ENCODE measurements at places on chromosomes 5 and 9.

DNA sequence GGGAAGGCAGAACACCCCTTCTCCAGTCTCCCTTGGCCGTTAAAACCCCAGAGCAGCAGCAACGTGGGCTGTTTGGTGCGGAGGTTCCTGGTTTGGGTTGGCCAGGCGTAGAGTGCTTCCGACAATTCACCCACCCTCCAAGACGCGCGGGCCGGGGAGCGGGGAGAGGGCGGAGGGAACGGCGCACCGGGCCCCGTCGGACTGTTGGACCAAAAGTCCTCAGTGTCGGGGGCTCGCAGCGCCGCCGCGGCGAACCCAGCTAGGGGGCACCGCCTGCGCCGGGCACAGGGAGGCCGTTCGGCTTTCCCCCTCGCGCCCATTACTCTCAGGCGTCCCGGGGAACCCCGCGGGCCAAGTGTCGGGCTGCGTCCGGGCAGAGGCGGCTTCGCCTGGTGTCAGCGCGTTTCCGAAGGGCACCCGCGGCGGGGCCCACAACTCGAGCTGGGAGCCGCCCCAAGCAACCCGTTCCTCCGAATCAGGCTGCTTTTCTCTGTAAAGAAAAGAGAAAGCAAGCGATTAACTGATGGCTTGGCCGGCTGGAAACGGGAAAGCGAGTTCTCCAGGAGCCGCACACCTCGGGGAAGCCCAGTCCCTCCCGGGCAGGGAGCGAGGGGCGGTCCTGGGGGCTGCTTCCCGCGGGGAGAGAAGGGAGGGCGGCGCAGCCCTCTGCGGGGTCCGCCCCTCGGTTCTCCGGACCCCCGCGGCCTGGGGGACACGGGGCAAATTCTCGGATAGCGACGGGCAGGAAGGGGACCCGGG is 145.5 kb downstream of the ERCC6L2 start:
- DNase-seq = no peak

- DNase-seq = no peak
Measured at GRCh38 chr5:139763930-139764791, 31.4 kb upstream of the PSD2 start.

DNA sequence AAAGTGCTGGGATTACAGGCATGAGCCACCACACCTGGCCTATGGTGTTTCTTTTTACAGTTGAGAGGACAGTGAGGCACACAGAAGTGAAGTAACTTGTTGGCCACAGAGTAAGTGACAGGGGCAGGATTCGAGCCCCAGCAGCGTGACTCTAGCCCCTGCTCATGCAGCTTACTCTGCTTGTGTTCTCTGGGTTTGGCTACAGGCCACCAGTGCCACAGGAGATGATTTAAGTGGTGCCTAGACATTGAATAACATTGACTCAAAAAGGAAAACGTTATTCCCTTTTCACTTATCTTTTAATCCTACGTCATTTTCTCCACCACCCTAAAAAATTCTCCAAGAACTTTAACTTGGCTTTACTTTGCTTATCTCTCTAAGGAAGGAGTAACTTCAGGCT is 61.4 kb downstream of the SNX24 start:
- no peak for DNase-seq

DNA sequence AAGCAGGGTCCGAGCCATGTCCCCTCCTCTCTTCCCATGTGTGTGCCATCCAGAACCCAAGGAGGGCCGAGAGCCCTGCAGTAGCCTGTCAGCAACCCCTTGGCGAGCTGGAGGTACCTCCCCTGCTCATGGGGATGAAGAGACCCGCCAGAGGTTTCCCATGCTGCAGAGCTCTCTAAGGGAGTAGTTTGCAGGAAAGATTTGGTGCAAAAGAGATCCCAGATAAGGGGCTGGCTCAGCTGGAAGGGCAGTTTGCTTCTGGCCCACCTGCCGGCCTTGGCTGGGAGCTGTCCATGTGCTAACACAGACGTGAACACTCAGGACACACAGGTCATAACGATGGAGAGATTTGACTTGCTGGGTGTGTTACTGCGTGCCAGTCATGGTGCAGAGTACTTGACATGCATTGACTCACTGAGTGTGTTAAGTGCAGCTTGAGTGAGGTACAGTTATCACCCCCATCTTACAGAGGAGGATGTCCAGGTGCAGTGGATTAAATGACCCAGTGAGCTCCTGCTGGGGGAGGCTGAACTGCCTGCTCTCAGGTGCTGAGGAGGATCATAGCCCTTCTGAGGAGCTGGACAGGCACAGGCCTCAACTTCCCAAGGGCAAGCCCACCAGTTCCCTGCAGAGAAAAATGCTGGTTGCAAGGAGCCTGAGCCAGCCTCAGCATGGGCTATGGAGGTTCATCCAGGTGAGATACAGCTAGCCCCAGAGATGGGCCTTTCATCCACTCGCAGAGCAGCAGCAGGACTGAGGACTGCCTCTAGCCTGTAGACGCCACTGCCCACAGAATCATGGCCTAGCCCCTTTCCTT is 6.3 kb upstream of the SLC25A48 start:
- DNase-seq = peak; percentile 47

GRCh38 chr5:59423021-59423420 is 470.5 kb downstream of the PDE4D start:
- DNase-seq = no peak

- DNase-seq = no peak
Measured at GRCh38 chr9:95506428-95506677, 10.4 kb downstream of the PTCH1 start.

- no peak for DNase-seq
Measured at GRCh38 chr5:147699496-147700088, 82.9 kb downstream of the JAKMIP2 start.

GRCh38 chr9:106846307-106846706 is 16.7 kb upstream of the ZNF462 start:
- no peak for DNase-seq

DNA sequence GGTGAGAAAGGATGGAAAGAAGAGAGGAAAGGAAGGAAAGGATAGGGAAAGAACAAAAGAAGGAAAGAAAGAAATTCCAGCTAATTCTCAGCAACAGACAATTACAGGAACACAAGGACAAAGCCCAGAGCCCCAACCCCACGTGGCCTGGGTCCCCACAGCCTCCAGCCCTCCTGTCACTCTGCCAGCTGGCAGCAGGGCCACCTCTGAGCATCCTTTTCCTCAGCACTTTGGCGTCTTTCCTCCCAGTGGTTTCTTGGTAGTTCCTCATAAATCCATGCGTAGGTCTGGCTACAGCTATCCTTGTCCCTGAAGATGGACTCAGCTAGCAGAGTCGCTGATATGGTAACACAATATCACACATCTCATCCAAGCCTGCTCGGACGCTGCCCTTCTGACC is 28.3 kb downstream of the ADAMTS2 start:
- no peak for DNase-seq

DNA sequence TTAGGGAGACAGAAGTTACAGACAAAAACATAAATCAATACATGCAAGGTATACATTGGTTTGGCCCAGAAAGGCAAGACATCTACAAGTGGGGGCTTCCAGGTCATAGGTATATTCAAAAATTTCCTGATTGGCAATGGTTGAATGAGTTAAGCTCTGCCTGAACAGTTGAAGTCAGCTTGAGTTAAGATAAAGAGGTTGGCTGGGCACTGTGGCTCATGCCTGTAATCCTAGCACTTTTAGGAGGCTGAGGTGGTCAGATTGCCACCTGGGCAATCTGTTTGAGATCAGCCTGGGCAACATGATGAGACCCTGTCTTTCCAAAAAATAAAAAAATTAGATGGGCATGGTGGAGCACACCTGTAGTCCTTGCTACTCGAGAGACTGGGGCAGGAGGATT is 16.3 kb downstream of the TMC1 start:
- no peak for DNase-seq

GRCh38 chr5:34709861-34710673 is 53.9 kb downstream of the RAI14 start:
- no peak for DNase-seq

DNA sequence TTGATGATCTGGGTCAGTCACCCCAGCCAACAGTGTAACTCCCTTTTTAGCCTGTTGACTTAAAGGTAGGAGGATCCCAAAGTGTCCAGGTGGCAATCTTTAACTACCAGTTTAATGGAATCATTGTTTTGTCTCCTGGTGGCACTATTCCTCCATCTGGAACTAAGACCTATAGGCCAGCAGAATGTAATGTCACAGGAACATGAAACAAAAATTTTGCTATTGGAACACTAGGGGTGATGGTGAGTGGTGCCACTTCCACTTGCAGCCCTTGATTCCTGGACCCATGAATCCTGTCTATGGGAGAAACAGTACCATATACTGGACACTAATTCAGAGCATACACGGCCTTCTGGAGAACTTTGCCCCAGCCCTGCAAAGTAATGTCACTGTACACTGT is 219.5 kb upstream of the RASA1 start:
- DNase-seq = no peak

GRCh38 chr9:135647884-135648283 is 8.5 kb upstream of the GLT6D1 start:
- no peak for DNase-seq

- DNase-seq = peak; percentile 4
Measured at GRCh38 chr9:122005597-122005996, 87.5 kb downstream of the TTLL11 start.

DNA sequence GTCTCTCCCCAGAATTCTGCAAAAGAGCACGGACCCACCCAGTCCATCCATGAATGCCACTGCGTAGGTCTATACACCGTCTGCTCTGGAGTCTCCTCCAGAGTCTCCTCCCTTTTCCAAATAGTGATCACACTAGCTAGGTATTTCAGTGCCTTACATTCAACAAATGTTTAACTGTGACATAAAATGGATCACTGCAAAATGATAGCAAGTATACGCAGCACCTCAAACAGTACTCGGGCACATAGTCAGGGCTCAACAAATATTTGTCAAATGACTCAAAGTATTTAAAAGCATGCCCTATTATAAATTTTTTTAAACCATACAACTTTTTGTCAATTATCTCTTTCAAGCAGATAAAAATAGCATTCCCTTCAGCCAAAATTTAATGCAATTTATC is 60.5 kb downstream of the TLE1 start:
- no peak for DNase-seq

DNA sequence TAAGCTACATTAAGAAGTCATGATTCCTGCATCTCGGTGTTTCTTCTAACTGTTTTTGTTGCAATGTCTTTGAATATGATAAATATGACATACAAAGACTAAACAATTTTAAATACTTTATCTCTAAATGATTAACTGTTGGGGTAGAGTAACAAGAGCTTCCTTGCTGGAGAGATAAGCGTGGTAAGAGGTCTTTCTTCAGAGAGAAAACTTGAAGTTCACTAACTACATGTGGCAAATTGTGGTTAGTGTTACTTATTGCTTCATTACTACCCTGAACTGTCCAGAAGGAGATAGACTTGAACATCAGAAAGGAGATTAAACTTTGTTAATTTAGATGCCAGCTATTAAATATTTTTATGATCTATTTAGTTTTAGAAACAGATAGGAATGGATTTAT is 7.0 kb upstream of the ARSB start:
- no peak for DNase-seq

- DNase-seq = no peak
Measured at GRCh38 chr9:133276923-133277322, 1.9 kb upstream of the ABO start.

DNA sequence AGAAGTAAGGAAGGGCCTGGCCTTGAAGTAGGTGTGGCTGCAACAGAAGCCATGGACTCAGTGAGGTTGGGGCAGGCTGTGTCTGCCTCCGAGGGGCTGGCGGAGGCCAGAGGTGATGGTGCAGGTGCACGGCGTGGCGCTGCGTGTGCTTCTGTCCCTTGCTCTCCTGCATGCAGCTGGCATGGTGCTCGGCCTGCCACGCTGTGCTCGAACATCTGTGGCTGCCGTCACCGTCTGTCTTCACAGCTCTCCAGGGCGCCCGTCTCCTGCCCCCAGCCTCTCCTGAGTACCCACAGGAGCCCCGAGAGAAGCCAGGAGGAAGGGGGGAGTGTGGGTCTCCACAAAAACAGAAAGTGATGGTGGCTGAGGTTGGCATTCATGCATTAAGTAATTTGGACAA is 193.7 kb downstream of the CACNA1B start:
- DNase-seq = no peak

GRCh38 chr5:159319363-159319762 is 10.9 kb downstream of the IL12B start:
- DNase-seq = no peak

DNA sequence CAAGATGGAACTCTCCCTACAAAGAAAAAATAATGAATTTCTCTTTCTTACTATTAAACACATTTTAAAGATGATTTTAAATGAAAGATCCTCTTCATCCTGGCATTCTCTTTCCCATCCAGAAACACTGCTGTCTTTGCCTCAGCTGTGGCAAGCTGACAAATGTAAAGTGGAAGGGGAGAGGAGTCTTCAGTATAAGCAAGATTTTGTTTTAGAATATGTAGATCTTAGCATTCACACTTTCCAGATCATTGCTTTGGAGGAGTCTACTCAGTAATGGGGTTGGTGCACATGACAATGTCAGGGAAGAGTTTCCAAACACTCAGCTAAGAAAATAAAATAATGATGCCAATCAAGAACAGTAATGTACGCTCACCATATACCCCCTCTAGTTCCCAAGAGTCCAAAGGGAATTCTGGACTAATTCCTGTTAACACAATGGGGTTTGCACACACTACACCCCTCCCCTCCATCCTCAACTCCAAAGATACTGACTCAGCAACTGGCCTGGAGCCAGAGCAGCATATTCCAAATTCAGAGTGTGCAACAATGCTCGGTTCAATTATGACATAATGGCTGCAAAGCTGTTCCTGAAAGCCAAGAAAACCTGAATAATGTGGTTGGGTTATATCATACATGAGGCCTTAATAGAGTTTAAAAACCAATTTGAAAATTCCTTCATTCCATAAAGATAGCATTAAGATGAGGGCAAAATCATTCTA is 4.6 kb downstream of the C5orf63 start:
- no peak for DNase-seq

GRCh38 chr9:10146517-10147331 is 466.1 kb downstream of the PTPRD start:
- no peak for DNase-seq

GRCh38 chr5:103254921-103255320 is 3.6 kb upstream of the MACIR start:
- no peak for DNase-seq

DNA sequence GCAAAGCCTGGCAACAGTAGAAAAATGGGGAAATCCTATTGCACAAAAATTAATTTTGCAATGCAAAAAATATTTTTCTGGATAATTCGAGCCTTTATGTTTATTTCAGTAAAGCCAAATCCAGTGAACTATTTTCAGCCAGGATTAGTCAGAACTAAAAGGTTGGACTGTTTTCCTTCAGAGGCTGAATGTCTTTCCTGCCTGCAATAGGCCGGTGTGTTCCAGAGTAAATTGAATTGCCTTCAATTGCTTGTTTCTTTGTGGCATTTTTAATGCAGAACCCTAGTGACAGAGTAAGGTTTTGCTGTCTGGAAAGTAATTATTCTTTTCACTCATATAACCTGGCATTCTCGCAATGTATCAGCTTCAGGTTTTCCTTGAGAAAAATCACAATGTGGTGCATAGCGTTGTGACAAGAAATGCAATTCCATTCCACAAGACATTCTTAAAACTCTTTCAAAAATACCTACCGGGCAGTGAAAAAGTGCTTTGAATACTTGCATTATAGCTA is 183.7 kb downstream of the GLIS3 start:
- no peak for DNase-seq

DNA sequence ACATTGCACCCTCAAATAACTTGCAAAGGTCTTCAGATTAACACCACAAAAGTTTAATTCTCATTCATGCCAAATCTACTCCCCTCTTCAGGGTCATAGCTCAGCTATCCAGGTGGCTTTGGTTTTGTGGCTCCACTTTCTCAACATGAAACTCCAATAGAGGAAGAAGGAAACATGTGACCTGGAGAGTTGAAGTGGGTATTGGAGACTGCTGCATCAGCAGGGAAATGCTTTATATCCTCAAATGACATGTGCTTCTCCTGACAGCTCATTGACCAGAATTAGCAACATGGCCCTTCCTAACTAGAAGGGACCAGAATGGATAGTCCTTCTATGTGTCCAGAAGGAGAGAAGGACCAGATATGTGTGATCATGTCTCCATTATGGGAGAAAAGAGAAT is 73.6 kb downstream of the TLR4 start:
- no peak for DNase-seq
